ENCODE measurements at places on chromosomes 12 and 14.

GRCh38 chr12:90987101-90987500 is 17.7 kb downstream of the EPYC start:
- DNase-seq: no peak

- DNase-seq: no peak
Measured at GRCh38 chr14:29716150-29716549, 211.5 kb downstream of the PRKD1 start.

- DNase-seq: no peak
Measured at GRCh38 chr12:72832024-72832423, 559.9 kb downstream of the TRHDE start.

GRCh38 chr14:98408024-98408555 is 863.9 kb downstream of the BCL11B start:
- no peak for DNase-seq

DNA sequence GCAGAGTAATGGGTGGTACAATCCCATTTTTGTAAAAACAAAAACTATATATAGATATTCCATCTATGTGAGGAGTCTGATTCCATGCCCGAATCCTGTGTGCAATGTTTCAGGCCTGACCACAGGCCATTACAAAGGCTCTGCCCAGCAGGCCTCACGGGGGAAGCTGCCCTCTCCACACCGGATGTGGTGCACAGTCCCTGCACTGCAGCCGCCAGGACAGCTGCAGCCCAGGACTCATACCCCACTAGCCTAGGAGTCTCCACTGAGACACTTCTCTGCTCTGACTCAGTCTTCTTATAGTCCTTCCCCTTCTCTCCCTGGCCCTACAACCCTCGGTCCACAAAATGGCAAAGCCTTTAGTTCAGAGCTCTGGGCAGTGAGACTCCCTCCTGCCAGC is 190.4 kb downstream of the PPM1H start:
- no peak for DNase-seq

Measured in activated CD4-positive, alpha-beta T cell treated with anti-CD3 and anti-CD28 coated beads, Interleukin-2, Interleukin-6, amounts not matched to agents 100 ng/mL and 50 ng/mL, durations not matched to agents 16 hours and 8 hours (primary cell).